Stimulated activated CD4-positive, alpha-beta T cell treated with anti-CD3 and anti-CD28 coated beads, Interleukin-2, amount 100 ng/mL, for 24 hours (primary cell): ENCODE measurements at places on chromosomes 1 and 21.

DNA sequence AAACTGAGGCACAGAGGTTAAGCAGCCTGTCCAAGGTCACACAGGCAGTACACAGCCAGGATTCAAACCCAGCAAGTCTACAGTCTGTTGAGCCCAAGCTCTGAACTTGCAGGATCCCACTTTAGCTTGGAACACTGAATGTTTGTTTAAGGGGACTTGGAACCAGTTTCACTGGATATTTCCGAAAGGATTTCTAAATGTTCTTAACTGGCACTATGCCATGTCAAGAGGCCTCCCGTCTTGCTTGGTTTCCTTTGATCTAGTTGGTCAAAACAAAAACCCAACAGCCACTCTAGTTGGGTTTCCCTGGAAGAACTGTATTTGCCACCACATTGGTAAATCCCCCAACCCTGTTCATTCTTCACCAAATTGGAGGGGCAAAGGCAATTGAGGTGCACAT, 317.6 kb upstream of the KAZN start:
- DNase-seq, result no peak

- DNase-seq, result no peak
These were observed 12.3 kb upstream of the MAP10 start for GRCh38 chr1:232792949-232793348.

DNA sequence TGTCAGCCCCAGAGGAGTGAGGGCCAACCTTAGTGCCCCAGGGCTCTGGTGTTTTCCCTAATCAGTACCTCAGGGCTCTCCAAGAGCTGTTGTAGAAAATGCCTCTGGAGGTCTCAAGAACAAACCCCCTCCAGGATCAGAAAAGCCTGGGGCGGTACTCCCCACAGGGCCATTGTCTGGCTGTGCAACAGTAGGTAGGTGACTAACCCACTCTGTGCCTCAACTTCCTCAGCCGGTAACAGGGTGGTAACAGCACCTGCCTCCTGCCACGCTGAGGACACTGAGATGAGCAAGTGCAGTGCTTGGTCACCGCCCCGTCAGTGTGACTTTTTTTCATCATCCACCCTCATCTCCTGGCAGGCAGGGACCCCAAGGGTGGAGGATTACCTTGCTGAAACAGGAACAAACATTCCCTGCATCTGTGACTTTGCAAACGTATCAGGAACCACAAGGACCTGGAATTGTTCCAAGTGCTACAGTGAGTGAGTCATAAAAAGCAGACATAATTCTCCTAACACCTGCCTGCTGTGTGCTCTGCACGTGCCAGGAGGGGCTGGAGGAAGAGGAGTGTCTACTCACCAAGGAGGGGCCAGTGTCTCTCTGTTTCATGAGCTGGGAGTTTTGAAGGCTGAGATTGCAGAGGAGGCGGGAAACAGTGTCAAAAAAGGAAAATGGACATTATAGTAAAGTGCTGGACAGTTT, 440.8 kb downstream of the NPHP4 start:
- DNase-seq, result no peak

- no peak for DNase-seq
These were observed 51.0 kb upstream of the DMRTB1 start for GRCh38 chr1:53408013-53408754.

GRCh38 chr21:25350056-25350455, 257.2 kb downstream of the MRPL39 start:
- DNase-seq, result peak; percentile 69

DNA sequence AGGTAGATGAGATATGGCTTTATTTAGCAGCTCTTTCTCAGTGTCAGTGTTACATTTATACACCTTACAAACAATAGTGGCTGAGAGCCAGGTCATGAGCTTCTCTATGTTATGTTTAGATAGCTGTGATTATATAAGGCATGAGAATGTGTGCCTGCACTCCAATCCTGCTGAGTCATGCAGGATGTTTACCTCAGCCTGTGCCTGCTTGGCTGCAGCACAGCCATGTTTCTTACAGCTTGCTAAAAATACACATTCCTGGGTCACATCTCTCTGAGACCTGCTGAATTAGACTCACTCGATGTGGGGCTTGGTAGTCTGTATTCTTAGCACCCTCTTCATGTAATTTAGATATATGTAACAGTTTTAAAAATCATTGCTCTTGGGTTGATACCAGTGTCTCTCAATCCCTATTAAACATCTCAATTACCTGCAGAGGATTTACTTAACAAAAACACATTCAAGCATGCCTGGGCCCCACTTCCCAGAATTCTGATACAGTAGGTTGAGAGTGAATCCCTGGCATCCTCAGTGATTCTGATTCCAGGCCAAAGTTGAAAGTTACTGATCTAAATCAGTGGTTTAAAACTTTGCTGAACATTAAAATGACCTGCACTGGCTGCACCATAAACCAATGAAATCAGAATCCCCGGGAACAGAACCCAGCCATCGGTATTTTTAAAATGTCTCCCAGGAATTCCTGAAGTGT, 107.5 kb downstream of the GDAP2 start:
- no peak for DNase-seq

GRCh38 chr1:192538407-192539296, 36.9 kb upstream of the RGS1 start:
- no peak for DNase-seq
